ENCODE measurements at places on chromosomes 7 and 10.

- no peak for DNase-seq
Measured at GRCh38 chr7:157699357-157700013, 362.7 kb downstream of the DNAJB6 start.

DNA sequence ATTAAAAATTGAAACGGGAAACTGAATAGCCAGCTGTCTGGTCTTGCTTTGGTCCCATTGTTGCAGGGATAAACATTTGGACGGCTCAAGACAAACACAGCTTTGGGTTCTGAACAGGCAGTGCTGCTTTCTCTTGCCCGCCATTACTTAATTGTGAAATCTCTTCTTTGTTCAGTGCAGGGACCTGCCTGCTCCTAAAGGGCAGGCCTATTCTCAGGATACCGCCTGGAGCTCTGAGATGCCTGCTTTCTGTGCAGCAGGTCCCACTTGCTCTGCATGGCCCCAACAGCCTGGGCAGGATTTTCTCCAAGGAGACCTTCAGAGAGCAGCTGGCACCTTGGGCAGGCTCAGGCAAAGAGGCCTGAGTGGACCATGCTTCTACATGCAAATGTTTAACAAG is 237.6 kb downstream of the KCNMA1 start:
- DNase-seq: no peak

DNA sequence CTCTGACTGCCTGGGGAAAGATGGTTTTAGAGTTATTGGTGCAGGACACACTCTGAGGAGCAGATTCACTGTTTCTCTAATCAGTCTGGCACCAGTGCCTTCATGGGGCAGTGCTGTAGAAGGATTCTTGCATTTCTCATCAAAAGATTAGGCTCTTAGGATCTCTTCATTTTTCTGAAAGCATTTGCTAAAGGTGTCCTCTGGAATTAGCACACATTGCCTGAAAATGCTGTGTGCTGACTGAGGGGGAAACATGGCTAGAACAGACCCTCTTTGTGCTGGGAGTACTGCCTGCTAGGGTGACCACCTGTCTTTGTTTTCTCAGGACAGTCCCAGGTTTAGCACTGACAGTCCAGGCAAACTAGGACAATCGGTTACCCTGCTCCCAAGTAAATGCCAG is 301.0 kb downstream of the PTEN start:
- DNase-seq: no peak

DNA sequence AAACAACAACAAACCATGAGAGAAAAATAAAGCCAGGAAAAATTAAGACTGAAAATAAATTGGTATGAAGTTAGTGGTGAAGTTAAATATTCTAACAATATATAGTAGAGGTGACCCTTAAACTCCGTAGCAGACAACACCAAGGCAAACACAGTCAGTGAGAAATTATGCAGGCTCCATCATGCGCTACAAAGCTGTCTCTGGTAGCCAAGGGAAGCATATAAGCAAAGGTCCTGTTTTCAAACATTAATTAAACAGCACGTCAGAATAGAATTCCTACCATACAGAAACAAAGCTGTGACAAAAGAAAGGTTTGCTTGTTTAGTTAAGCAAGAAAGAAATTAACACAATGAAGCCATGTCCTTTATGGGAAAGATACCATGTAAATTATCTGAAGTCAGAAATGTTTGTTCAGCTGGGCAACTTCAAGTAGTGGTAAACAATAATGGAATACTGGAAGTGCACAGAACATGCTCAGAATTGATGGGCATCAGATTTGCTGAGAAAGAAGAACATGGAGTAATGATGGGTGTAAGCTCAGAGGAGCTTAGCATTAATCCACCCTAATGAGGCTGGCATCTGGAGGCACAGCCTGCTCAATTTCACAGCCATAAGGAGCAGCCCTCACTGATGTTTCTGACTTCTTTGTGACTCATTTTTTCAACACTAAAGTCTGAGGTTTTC is 75.7 kb downstream of the IGF2BP3 start:
- DNase-seq: no peak

DNA sequence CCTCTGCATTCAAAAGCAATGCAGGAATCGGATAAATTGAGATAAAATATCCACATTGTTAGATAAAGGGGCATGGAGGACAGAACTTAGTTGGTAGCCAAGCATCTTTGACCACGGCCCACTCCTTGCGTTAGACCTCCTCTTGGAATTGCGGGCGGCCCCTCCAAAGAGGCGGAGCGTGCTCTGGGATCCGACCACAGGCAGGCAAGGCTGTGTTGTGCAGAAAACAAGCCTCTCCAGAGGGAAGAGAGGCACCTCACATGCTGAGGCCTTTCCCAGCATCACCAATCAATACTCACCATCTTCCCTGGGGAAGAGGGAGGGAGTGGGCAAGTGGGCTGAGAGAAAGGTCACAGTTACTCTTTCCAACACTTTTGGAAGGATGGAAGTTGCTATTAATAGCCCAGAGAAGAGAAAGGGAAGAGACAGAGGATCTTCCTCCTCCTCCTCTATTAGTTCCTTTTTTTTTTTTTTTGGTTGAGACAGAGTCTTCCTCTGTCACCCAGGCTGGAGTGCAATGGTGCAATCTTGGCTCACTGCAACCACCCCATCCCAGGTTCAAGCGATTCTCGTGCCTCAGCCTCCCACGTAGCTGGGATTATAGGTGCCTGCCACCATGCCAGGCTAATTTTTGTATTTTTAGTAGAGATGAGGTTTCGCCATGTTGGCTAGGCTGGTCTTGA is 49.7 kb upstream of the NRF1 start:
- no peak for DNase-seq
